Right hindlimb (tissue), 1 donor: ENCODE measurements at places on chromosomes 16 and 17.

- no peak for DNase-seq
These were observed 21.5 kb downstream of the CCL4 start for GRCh38 chr17:36124879-36125824.

- DNase-seq, result no peak
These were observed 20.1 kb upstream of the HYDIN start for GRCh38 chr16:71250461-71251235.

DNA sequence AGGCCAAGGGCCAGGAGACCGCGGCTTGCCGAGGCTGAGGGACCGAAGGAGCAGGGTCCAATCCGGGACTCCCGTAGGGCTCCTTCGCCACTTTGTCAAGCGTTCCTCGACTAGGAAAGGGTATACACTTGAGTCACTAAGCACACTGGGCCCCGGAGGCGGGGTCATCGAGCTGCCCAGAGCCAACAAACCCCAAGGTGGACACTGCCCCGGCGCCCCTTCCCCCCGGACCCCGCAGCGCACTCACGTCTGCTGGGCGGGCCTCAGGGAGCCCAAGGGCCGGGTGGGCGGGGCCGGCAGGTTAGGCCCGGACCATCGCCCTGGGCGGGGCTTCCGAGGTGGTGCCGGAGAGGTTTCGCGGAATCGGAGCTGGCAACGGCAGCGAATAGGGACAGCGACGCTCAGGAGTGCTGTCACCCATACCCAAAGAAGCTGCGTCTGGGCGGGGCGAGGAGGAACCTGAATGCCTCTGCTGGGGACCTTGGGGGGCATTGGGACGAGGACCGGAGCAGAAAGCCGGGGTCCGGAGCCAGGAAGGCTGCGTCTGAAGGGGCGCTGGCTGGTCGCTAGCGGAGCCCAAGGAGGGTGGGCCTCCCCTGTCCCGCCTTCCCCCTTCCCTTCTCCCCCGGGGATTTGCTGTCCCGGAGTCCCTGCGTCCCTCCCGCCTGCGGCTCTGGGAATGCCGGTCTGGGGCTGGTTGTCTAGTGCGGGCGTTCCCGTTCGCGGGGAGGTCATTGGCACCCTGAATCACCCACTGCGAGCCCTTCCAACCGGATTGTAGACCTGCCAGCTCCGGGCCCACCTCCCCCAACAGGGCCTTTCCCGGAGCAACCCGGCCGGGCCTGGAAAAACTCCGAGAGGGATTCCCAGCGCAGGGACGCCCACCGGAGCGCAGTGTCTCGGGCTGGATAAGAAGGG lies 118.2 kb upstream of the SMURF2 start:
- DNase-seq, result no peak

DNA sequence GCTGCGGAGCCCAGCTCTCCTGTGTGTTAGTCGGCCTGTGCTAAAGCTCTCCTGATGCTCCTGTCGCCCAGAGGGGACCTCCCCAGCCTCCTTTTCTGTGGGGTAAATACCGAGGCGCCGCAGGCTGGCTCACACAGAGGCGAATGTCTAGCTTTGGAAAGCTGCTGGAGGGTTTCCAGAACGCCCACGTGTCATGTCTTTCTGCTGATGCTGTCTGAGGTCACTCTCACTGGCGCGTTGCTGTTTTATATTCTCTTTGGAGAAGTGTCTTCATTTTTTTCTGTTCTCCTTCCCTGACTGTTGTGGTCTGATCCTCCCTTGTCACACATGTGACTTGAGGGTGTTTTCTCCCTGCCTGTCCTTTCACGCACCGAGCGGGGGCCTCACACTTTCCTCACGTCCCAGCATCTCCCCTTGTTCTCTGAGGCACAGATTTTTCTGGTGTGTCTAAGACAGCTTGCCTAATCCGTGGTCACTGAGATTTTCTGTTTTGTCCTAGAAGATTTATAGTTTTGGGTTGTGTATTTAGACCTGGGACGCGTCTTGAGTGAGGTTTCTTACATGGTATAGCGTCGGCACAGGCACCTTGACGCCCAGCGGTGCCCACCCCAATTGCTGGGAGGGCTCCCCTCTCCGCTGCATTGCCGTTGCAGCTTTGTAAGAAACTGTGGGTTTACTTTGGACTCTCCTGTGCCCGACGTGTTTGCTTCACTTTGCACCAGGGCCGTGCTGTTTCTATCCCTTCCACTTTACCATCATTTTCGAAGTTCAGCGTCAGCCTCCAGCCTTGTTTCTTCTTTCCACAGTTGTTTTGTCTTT lies 92.1 kb upstream of the ZNF750 start:
- peak; percentile 62 for DNase-seq

- no peak for DNase-seq
These were observed 527 bp downstream of the EIF5A start for GRCh38 chr17:7307686-7308624.

DNA sequence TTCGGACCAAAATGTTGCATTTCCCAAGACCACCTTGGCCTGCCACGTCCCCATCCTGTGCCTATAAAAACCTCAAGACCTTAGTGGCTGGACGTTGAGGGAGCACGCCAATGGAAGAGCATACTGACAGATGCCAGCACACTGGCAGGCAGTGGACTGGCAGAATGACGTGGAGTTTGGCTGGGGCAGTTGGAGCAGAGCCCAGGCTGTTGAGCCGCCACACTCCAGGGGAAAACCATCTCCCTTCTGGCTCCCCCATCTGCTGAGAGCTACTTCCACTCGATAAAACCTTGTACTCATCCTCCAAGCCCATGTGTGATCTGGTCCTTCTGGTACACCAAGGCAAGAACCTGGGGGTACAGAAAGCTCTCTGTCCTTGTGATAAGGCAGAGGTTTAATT lies 494.1 kb downstream of the CDH11 start:
- DNase-seq, result no peak

DNA sequence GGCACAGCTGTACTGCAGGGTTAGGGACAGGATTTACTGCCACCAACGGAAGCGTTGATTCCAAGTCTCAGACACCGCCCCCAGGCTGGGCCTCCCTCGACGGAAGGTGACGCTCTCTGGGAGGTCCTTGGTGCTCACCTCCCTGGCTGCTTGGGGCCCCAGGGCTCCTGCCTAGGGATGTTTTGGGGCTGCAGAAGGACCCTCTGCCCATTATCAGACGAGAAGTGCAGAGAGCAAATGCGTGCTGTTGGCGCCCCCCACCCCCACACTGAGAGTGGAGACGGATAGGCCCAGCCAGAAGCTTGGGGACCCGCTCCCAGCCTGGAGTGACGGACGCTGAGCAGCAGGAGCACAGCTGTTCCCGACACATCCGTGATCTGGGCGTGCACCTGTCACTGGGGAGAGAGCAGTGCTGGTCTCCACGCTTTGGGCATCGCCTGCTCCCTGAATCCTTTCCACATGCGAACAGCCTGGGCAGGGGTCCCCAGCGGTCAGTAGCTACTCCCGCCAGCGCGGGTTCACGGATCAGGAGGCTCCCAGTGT lies 5.1 kb upstream of the SOX8 start:
- DNase-seq, result peak; percentile 81

DNA sequence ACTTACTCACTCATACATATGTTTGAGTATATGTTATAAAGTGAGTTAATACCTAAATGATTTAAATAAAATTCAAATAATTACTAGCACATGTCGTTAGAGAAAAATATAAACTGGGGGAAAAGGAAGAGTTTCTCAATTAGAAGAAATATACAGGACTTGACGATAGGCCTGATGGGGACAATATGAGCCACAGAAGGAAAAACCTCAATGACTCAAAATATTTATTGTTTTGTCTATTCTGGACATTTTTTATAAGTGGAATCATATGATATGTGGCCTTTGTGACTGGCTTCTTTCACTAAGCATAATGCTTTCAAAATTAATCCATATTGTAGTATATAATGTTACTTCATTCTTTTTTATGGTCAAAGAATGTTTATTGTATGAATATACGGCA lies 339.2 kb upstream of the PMFBP1 start:
- DNase-seq, result no peak

DNA sequence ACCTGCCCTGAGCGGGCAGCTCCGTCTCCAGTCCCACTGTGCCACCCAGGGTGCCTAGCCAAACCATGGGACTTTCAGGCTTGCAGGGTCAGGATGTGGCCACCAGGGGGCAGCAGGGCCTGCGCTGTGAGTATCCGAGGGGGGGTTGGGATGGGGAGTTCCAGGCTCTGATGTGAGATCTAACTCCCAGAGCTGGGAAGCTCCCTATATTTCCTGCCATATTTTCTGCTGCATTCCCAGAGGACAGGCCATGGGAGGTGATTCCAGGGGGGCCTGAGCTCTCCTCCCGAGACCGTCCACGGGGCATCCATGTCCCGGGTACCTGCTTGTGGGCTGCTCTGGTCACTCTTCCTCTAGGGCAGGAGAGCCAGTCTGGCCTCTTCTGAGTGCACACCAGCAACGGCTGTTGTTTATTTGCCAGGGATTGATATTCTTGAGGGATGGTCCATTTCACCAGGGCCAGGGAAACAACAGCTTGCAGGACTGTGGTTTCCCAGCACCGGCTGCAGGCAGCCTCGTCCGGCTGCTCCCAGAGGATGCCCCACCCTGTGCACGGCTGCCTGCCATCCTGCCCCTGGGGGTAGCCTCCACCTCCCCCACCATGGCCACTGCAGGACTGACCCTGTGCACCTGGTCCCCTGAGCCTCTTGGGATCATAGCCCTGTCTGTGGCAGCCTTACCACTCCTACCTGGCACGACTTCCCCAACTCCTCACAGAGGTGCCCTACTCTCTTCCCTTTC lies 1.2 kb downstream of the GPR142 start:
- DNase-seq, result peak; percentile 66

GRCh38 chr16:89687092-89687940 lies 827 bp downstream of the CDK10 start:
- DNase-seq, result no peak

DNA sequence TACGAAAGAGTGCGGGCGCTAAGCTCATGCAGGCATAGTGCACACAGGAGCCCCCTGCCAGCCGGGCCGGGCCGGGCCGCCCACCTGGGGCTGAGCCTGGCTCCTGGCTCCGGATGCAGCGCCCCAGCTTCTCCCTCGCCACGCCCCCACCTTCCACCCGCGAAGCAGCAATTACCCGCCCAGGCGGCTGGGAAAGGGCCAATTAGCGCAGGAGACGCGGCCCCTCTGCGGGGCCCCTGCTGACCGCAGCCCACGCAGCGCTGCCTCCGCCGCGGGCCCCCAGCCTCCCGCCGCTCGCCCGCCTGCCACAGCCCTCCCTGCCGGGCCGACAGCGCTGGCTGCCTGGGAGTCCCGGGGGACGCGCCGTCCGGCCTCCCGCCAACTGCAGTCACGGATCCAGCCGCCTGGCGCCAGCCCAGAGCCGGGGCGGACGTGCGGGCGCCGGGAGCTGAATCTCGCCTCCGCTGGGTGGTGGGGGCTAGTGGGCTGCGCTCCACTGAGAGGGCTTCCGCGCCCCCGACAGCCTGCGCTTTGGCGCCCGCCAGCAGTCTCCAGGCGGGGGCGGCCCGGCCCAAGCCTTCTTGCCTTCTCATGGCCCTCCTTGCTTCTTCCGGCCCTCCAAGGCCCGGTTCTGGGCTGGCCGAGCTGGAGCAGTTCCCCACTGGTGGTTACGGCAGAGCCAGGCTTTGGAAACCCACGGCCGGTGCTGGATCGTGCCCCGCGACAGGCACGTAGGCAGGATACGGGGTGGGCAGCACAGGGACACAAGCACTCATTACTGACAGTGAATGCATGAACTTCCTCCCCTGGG lies 14.9 kb upstream of the CBFB start:
- peak; percentile 93 for DNase-seq

DNA sequence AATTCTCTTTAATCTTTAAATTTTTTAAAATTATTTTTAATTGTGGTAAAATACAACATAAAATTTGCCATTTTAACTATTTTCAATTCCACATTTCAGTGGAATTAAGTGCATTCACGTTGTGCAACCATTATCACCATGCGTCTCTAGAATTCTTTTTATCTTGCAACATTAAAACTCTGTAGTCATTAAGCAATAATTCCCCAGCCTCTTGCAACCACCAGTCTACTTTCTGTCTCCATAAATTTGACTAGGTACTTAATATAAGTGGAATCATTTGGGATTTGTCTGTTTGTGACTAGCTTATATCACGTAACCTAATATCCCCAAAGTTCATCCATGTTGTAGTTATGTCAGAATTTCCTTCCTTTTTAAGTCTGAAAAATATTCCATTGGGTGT lies 79.1 kb downstream of the TAOK1 start:
- DNase-seq, result no peak

DNA sequence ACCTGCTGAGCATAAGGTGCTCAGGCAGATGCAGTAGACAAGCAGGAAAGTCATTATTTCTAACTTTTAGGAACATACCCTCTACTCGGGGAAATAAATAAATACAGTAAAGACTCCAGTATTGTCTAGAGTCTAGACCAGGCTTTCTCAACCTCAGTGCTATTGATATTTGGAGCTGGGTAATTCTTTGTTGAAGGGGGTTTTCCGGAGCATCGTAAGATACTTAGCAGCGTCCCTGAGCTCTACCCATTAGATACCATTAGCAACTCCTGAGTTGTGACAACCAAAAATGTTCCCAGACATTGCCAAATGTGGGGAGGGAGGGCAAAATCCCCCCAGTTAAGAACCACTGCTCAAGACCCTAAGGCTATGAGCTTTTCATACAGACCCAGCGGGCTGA lies 21.1 kb downstream of the EPOP start:
- DNase-seq, result no peak

GRCh38 chr17:41917679-41918313 lies 955 bp downstream of the ACLY start:
- no peak for DNase-seq

- no peak for DNase-seq
These were observed 284.1 kb downstream of the SOX9 start for GRCh38 chr17:72404872-72405271.

GRCh38 chr16:11624636-11625607 lies 38.2 kb upstream of the LITAF start:
- no peak for DNase-seq

DNA sequence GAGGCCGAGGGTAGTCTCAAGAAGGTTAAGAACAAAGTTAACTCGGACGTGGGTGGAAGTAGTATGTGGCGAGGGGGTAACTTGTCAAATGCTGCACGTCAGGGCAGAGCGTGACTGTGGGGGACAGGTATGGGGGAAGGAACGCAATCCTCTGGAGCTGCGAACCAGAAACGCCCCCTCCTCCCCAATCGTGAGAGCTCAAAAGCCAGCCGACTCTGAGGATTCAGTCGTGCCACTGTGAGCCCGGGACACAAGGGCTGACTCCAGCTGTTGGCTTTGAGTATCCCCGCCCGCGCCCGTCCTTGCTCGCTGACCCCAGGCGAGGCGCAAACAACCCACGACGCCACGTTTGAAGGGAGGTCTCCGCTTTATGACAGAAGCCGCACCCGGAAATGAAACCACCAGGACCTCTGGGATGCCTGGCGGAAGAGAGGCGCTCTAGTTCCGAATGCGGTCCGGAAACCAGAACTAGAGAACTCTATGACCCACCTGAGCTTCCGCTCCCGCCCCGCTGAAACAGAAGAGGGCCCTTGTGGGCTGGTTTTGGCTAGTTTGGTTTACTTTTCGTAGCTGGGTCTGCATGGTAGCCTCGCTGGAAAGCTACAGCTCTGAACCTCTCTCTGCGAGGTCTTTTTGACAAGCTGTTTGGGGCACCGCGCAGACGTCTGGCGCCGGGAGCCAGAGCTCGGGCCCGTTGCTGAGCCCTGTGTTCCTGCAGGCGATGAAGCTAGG lies at the start of gene PEX12:
Gene PEX12, minus strand, starts transcription at position 375 of the 732 bp plus-strand sequence. CDS start 550 bp downstream, outside the sequence.
- peak; percentile 95 for DNase-seq

GRCh38 chr17:1989135-1989534 lies 36.0 kb downstream of the RTN4RL1 start:
- DNase-seq, result no peak
